ENCODE measurements at places on chromosomes 3 and 15.

- no peak for DNase-seq
Measured at GRCh38 chr15:73361337-73361736, 7.4 kb downstream of the HCN4 start.

DNA sequence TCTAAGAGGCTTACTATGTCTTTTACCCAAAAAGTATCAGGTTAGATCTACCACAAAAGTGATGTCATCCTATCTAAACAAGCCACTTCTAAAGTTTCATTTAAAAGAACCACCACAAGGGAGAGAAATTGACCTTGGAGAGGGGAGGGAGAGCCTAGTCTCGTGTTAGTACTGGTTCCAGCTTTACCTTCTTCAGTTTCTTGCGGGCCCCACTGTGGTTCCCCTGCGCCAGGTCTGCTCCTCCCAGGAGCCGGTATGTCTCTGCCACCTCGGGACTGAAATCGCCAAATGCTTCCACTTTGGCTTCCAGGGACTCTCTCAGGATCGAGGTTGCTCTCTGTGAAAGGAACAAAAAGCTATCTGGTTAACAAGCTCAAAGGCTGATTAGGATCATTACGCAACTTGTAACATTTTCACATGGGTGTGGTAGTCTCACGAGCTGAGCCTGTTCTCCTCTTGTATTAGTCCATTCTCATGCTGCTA is 51.1 kb downstream of the SYNM start:
- DNase-seq: no peak

- no peak for DNase-seq
Measured at GRCh38 chr3:102761766-102762165, 327.0 kb downstream of the ZPLD1 start.

GRCh38 chr3:107432013-107432515 is 54.8 kb downstream of the CCDC54 start:
- DNase-seq: no peak

GRCh38 chr3:136882571-136882970 is 20.6 kb downstream of the NCK1 start:
- DNase-seq: no peak

DNA sequence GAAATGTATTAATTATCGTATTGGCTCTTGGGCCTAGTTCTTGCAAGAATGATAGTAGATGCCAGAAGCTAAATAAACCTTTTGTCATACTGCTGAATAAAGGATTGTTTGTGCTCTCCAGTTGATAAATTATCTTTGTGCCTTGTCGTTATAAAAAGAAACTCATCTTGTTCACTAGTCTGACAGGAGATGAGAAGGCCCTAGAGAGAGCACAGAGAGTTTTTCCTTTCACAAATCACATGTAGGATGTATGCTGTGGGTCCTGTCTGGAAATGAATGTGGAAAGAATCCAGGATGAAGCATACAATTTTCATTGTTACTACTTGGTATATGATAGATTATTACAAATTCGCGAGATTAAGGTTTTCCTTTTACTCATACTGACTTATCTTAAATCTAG is 113.0 kb downstream of the NLGN1 start:
- no peak for DNase-seq

- DNase-seq: no peak
Measured at GRCh38 chr3:162302983-162303624, 806.5 kb downstream of the OTOL1 start.

GRCh38 chr15:56244811-56245576 is 1.3 kb upstream of the RFX7 start:
- DNase-seq: peak; percentile 50

Data from activated naive CD4-positive, alpha-beta T cell treated with anti-CD3 and anti-CD28 coated beads, Interleukin-2, amount 50 U/mL, for 16 hours (primary cell).